ENCODE measurements at places on chromosomes 11 and 22.

DNA sequence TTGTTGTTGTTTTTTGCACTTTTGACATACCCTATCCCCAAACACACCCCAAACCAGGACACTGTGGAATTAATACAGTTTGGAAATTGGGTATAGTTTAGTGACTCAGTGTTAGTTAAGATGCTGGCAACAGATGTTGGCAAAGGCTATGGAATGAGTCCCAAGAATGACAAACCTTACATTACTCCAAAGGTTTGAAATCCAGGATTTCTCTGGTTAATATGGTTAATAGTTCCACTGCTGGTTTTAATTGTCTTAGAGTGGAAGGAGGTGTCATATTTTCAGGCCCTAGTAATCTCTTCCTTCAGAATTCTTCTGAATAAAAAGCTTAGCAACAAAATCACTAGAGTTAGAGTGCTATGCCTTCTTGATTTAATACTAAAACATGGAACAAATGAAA is 775 bp downstream of the LPXN start:
- DNase-seq: no peak

- DNase-seq: no peak
Observed at GRCh38 chr11:61149624-61150615, 11.3 kb downstream of the VPS37C start.

GRCh38 chr11:86595451-86595850 is 77.0 kb downstream of the ME3 start:
- no peak for DNase-seq

- DNase-seq: no peak
Observed at GRCh38 chr11:107182978-107183377, 164.7 kb upstream of the GUCY1A2 start.

GRCh38 chr11:11117730-11118129 is 235.3 kb downstream of the CSNK2A3 start:
- no peak for DNase-seq

GRCh38 chr11:65128182-65129145 is 5.9 kb downstream of the SYVN1 start:
- DNase-seq: no peak

DNA sequence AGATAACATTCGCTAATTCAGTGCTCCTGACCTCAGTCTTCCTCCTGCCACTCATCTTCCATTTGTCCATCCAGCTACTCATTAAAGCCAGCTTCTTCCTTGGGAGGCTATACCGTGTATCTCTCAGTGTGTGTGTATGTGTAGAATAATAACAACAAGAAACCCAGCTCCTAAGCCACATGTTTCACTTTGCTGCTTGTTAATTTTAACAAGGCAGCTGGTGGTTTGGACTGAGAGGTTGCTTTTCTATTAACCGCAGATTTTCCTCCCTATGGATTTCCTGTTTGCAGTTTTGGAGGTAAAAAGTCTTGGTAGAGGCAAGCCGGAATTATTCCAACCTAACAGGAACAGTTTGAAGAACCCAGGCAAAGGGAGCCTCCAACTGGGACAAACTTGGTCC is 165.0 kb downstream of the ADAMTS15 start:
- DNase-seq: no peak

Data from activated naive CD4-positive, alpha-beta T cell (primary cell).